ENCODE measurements at places on chromosomes 2 and 18.

DNA sequence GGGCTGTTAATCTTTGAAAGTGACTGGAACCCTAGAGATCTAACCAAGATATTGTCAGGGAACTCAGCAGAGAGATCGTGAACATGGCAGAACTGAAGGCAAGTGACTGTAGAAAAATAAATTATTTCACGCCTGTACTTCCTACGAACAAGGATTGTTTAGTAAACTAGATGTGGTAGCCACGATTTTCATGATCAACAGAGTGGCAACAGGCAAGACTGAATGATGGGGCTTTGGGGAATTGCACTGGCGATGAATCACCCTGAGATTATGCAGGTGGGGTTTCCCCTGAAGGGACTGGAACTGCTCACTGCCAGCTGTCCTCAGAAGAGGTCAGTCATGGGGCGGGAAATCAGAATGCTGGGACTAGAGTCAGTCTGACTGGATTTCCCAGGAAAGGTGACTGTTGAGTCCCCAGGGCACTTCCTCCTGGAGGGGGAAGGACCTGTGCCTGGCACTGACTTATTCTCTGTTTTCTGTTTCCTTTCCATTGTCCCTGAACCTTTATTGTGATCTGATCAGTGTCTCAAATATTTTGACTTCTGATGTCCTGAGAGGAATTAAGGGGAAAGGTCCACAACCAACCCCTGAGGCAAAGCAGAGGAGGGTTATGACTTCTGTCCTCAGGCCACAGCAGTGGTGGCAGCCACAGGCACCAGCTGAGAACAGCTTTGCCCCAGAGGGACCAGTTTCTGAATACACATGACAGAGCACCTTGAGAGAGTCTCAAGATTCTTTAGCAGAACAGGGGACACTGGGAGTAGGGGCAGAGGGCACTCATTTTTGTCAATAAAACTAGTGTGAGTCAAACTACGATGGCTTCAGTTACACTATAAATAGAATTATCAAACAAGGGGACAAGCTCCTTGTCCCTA lies 70.0 kb downstream of the NAB1 start:
- peaks cover 8% of the 10 kb centered on the region for H3K4me1 ChIP-seq
- no peak overlapping the region for H3K27ac ChIP-seq
- no peaks in the 10 kb centered on the region for H3K36me3 ChIP-seq
- no peaks in the 10 kb centered on the region for H3K27me3 ChIP-seq

- H3K27me3 ChIP-seq, result no peaks in the 10 kb centered on the region
- H3K4me3 ChIP-seq, result no peak overlapping the region
- no peaks in the 10 kb centered on the region for H3K4me1 ChIP-seq
- DNase-seq, result no peak
- H3K27ac ChIP-seq, result no peak overlapping the region
Measured at GRCh38 chr2:24771764-24772586, 21.2 kb downstream of the PTRHD1 start.

- H3K4me3 ChIP-seq, result no peak overlapping the region
- H3K4me1 ChIP-seq, result no peaks in the 10 kb centered on the region
- no peaks in the 10 kb centered on the region for H3K36me3 ChIP-seq
- no peak for DNase-seq
- no peaks in the 10 kb centered on the region for H3K27me3 ChIP-seq
- H3K27ac ChIP-seq, result no peak overlapping the region
Measured at GRCh38 chr2:15826273-15826717, 114.1 kb upstream of the MYCN start.

DNA sequence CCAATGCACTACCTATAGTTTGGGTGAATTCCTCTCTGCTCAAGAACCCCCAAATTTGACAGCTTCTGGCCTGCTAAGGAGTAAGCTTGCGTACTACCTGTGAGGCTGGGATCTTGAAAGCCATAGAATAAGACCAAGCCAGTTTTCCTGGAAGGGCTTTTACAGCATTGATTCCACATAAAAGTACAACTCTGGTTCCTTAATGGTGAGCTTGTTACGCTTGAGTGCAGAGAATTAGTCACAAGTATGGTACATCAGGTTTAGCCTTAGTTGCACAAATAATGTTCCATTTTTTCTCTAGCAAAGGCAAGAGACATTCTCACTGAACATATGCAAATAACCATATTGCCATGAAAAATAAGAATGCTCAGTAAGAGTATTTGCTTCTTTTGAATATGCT lies 39.1 kb upstream of the STK39 start:
- no peaks in the 10 kb centered on the region for H3K27me3 ChIP-seq
- H3K4me1 ChIP-seq, result no peaks in the 10 kb centered on the region
- no peak overlapping the region for H3K4me3 ChIP-seq
- H3K36me3 ChIP-seq, result no peaks in the 10 kb centered on the region
- H3K27ac ChIP-seq, result no peak overlapping the region

DNA sequence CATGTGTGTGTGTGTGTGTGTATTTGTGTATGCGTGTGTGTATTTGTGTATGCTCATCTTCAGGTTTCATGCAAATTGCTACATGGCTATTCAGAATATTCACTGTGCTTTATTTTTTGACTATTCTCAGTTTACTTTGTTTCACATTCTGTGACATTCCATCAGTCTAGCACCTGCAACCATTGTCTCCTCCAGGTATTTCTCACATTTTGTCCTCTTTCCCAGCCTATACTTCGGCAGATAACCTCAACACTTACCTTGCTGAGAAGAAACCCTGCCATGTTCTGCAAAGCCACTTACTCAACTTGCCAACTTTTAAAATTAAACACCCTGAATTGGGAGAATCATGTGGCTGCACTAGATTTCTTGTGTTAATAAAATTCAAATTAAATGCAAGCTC lies 135.4 kb upstream of the REG3A start:
- H3K27ac ChIP-seq, result no peak overlapping the region
- no peaks in the 10 kb centered on the region for H3K4me1 ChIP-seq
- DNase-seq, result no peak

GRCh38 chr18:13415736-13416135 lies 197.2 kb downstream of the LDLRAD4 start:
- DNase-seq, result no peak
- no peaks in the 10 kb centered on the region for H3K36me3 ChIP-seq
- H3K27me3 ChIP-seq, result no peaks in the 10 kb centered on the region
- no peaks in the 10 kb centered on the region for H3K4me1 ChIP-seq

GRCh38 chr18:47062471-47062870 lies 27.1 kb upstream of the ELOA2 start:
- no peaks in the 10 kb centered on the region for H3K36me3 ChIP-seq
- no peaks in the 10 kb centered on the region for H3K4me1 ChIP-seq
- H3K4me3 ChIP-seq, result no peak overlapping the region
- no peaks in the 10 kb centered on the region for H3K27me3 ChIP-seq

- DNase-seq, result no peak
- no peak overlapping the region for H3K27ac ChIP-seq
- H3K27me3 ChIP-seq, result no peaks in the 10 kb centered on the region
- H3K36me3 ChIP-seq, result no peaks in the 10 kb centered on the region
- no peaks in the 10 kb centered on the region for H3K4me1 ChIP-seq
Measured at GRCh38 chr2:12803607-12804006, 86.9 kb downstream of the TRIB2 start.

DNA sequence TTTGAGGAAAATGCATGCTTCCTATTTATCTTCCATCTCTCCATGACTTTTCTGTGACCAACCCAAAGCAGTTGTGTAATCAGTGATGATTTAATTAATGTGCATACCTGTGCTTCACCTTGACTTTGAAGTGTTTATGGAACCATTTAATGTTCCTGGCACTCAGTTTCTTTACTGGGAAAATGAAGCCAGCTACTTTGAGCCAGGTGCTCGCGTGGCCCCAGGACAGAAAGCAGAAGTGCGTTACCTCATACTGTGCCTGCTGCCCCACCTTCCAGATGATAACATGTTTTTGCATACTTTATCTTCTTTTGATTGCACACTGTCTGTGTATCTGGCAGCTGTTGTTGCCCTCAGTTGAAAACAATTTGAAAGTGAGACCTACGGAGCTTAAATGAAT lies 61.3 kb downstream of the PMAIP1 start:
- no peak for DNase-seq
- H3K36me3 ChIP-seq, result no peaks in the 10 kb centered on the region
- no peaks in the 10 kb centered on the region for H3K4me1 ChIP-seq
- no peaks in the 10 kb centered on the region for H3K27me3 ChIP-seq

DNA sequence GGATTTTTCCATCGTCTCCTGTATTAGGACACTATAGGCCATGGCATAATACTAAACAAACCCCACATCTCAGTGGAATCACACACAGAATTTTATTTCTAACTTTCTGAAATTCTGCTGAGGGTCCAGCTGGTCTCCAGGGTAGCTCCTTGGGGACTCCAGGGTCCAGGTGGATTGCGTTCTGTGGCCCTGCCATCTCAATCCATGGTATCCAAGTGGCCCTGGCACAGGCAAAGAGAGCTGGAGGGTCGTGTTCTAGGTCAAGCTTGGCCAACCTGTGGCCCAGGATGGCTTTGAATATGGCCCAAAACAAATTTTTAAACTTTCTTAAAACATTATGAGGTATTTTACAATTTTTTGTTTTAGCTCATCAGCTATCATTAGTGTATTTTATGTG lies 134.6 kb downstream of the CTIF start:
- no peak overlapping the region for H3K4me3 ChIP-seq
- no peak for DNase-seq
- H3K4me1 ChIP-seq, result no peaks in the 10 kb centered on the region
- H3K36me3 ChIP-seq, result no peaks in the 10 kb centered on the region

DNA sequence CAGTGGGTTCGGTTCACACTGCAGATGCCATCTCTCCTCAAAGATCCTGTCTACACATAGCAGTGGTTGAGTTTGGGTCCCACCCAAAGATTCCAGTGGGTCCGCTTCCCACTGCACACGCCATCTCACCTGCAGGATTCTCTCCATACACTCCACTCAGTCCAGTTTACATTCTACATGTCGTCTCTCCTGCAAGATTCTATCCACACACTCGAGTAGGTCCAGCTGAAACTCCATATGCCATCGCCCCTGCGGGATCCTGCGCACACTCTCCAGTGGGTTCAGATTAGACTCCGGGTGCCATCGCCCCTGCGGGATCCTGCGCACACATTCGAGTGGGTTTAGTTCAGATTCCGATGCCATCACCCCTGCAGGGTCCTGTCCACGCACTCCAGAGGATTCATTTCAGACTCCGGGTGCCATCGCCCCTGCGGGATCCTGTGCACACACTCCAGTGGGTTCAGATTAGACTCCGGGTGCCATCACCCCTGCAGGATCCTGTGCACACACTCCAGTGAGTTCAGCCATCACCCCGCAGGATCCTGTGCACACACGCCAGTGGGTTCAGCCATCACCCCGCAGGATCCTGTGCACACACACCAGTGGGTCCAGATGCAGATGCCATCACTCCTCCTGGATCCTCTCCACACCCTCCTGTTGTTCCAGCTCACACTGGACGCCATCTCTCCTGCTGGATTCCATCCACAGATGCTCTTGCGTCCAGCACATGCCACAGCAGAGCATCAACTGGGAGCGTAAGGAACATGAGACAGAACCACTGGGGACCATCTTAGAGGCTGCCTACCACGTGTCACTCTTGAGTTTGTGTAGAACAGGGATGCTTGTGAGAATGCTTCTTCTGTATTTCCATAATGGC lies 3.0 kb upstream of the PXDN start:
- no peaks in the 10 kb centered on the region for H3K36me3 ChIP-seq
- no peaks in the 10 kb centered on the region for H3K27me3 ChIP-seq
- DNase-seq, result no peak

DNA sequence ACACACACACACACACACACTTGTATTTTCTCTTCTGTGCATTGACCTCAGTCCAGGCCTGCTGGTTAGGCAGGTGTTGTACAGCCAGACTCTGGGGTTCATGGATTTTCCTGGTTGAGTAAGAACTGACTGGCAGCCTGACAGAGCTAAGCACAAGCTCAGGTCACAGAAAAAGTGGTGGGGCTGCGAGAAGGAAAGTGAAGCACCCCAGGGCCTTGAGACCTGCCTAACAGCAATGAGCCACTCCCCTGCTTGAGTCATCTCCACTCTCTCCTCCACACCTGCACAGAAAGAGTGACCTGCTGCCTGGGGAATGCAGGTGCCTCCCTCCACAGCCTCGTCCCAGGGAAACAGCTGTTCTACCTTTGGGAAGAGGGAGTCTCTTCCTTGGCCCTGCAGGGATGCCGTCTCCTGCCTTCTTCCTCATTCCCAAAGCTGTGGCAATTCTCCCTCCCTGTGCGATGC lies 91.4 kb upstream of the LGALSL start:
- DNase-seq, result no peak
- H3K27ac ChIP-seq, result no peak overlapping the region
- H3K27me3 ChIP-seq, result no peaks in the 10 kb centered on the region
- H3K36me3 ChIP-seq, result no peaks in the 10 kb centered on the region
- H3K4me1 ChIP-seq, result no peaks in the 10 kb centered on the region

GRCh38 chr2:195945056-195945455 lies 123.6 kb downstream of the DNAH7 start:
- DNase-seq, result no peak
- H3K4me1 ChIP-seq, result no peaks in the 10 kb centered on the region
- H3K27me3 ChIP-seq, result no peaks in the 10 kb centered on the region
- no peak overlapping the region for H3K4me3 ChIP-seq
- no peak overlapping the region for H3K27ac ChIP-seq
- H3K36me3 ChIP-seq, result no peaks in the 10 kb centered on the region

DNA sequence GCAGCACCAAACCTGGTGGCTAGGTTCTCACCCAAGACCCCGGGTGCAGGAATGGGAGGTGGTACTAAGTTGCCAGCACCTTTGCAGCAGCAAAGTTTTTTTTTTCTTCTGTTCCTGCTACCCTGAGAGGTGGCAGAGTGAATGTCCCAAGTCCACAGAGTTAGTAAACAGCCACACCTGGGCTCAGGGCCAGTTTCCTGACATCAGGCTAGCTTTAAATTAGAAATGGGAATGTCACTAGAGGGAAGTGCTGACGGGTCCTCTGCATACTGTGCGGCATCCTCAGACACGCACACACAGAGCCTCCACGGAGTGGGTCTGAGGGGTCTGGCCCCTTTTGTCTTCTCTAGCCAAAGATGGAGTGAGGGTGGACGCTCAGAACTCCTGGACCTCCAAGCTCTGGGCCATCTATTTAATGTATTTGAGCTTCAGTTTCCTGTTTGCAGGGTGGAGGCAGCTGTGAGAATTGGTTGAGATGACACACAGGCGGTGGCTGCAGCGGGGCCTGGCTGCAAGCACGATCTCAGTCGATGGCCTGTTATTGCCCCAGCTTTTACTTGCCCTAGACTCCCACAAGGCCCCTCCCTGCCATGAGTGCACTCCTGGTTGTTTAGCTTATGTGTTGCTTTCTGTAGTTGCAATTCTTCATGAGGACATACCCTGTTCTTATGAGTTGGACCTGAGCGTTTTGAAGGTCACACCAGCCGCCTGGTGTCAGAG lies 751.4 kb upstream of the HS6ST1 start:
- no peaks in the 10 kb centered on the region for H3K4me1 ChIP-seq
- no peak overlapping the region for H3K27ac ChIP-seq
- H3K27me3 ChIP-seq, result no peaks in the 10 kb centered on the region
- DNase-seq, result no peak
- H3K36me3 ChIP-seq, result no peaks in the 10 kb centered on the region
- H3K4me3 ChIP-seq, result no peak overlapping the region

GRCh38 chr2:117714745-117715417 lies 99.6 kb upstream of the DDX18 start:
- no peaks in the 10 kb centered on the region for H3K4me1 ChIP-seq
- no peaks in the 10 kb centered on the region for H3K27me3 ChIP-seq
- H3K36me3 ChIP-seq, result no peaks in the 10 kb centered on the region
- no peak for DNase-seq

GRCh38 chr2:18378020-18378653 lies 182.3 kb downstream of the RDH14 start:
- no peak overlapping the region for H3K27ac ChIP-seq
- no peaks in the 10 kb centered on the region for H3K4me1 ChIP-seq
- no peak overlapping the region for H3K4me3 ChIP-seq
- DNase-seq, result peak; percentile 21
- H3K27me3 ChIP-seq, result no peaks in the 10 kb centered on the region
